Ovary (tissue), 10 donors: ENCODE measurements at places on chromosomes 7 and 10.

DNA sequence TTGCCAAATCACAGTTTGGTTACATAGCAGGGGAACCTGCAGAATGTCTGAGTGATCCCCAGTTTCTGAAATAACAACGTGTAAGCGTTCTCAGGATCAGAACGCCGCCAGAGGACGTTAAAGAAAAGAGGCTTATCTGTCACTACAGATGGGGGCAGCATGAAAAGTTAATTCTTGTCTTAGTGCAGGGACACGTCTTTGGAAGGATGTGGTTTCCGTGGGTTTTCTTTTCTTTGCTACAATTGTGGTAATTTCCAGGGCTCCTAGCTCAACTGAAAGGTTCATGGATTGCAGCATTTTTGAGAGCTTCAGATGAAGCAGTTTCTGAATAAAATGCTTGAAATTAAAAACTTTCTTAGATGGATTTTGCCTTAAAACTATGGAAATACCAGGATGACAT lies 106.6 kb downstream of the PRKCQ start:
- no peaks in the 10 kb centered on the region for H3K36me3 ChIP-seq
- peaks cover 2% of the 10 kb centered on the region for H3K4me1 ChIP-seq
- H3K4me3 ChIP-seq, result no peak overlapping the region
- DNase-seq, result no peak
- no peaks in the 10 kb centered on the region for H3K27me3 ChIP-seq
- H3K27ac ChIP-seq, result no peak overlapping the region

- no peaks in the 10 kb centered on the region for H3K27me3 ChIP-seq
- H3K4me3 ChIP-seq, result no peak overlapping the region
- DNase-seq, result no peak
- H3K27ac ChIP-seq, result no peak overlapping the region
Observed at GRCh38 chr7:135434047-135434446, 75.9 kb downstream of the CNOT4 start.

GRCh38 chr7:4856336-4857057 lies 5.3 kb downstream of the PAPOLB start:
- no peak for DNase-seq
- H3K27ac ChIP-seq, result no peak overlapping the region
- H3K36me3 ChIP-seq, result no peaks in the 10 kb centered on the region
- H3K4me3 ChIP-seq, result no peak overlapping the region

DNA sequence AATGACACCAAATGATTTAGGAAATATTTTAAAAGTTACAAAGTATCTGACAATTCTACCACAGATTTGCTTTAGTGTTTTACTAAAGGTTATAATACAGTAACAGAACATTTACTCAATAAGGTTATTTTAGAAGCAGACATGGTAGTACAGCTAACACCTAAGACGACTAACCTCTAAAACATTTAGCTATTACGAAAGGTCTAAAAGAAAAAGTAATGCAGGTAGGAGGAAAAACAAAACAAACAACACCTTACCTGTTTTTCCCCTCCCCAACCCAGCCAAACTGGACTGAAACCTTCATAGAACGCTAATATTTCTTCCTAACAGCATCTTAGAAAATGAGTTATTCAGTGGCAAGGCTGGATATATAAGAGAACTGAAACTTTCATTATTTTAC lies 111.3 kb downstream of the SNX13 start:
- H3K4me1 ChIP-seq, result no peaks in the 10 kb centered on the region
- H3K4me3 ChIP-seq, result no peak overlapping the region
- DNase-seq, result no peak
- no peak overlapping the region for H3K27ac ChIP-seq

GRCh38 chr7:151068069-151068773 lies 8.8 kb downstream of the SLC4A2 start:
- H3K36me3 ChIP-seq, result no peaks in the 10 kb centered on the region
- H3K4me3 ChIP-seq, result no peak overlapping the region
- H3K27ac ChIP-seq, result no peak overlapping the region
- no peak for DNase-seq
